ENCODE measurements at places on chromosomes 4 and X. TPM values are rescaled to one million over a fixed set of nuclear protein-coding genes. Genes with fewer than 3 reads are reported as not detected.

DNA sequence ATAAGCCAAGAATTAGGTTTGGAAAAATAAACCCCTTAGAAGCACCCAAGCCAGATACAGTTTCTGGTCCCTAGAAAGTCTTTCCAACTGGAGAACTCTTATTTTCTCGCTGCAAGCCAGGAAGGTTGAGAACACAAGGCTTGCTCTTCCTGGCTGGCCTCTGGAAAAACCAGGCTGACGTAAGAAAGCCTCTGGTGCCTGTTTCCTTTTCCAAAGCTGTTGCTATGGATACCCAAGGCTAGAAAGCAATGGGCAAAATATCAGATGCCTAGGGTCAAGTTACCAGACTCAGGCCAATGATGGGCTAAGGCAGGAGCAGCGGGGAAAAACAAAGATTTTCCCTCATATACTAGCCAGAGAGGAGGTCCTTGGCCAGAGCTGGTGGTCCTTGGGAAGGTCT is 281.6 kb downstream of the KLHL13 start:
- no peaks in the 10 kb centered on the region for H3K27me3 ChIP-seq
- no peak for DNase-seq
- no peaks in the 10 kb centered on the region for H3K4me1 ChIP-seq

- no peaks in the 10 kb centered on the region for H3K27me3 ChIP-seq
These were observed 42.0 kb downstream of the LGI2 start for GRCh38 chr4:24988776-24989175.

GRCh38 chr4:179803857-179804256 is 2361.6 kb upstream of the AGA start:
- no peaks in the 10 kb centered on the region for H3K36me3 ChIP-seq
- no peak overlapping the region for H3K27ac ChIP-seq
- no peaks in the 10 kb centered on the region for H3K27me3 ChIP-seq
- no peak overlapping the region for H3K4me3 ChIP-seq
- no peaks in the 10 kb centered on the region for H3K4me1 ChIP-seq
- no peak for DNase-seq

DNA sequence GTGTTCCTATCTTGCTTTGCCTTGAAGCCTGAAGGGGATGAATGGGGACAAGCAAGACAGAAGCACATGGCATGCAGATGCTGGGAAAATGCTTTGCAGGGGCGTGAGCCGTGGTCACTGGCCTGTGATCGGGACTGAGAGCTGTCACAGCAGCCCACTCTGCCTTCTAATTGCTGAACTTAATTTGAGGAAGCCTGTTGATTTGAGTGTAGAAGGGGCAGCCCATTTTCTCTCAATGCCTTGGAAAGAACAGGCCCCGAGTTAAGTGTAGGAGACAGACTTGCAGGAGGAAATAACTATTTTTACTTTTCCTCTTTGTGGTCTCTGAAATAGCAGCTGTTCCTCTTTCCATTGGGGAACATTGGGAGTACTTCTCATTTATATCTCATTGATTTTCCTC is 26.1 kb upstream of the TBC1D1 start:
- no peaks in the 10 kb centered on the region for H3K4me1 ChIP-seq
- H3K4me3 ChIP-seq, result no peak overlapping the region
- no peak for DNase-seq

DNA sequence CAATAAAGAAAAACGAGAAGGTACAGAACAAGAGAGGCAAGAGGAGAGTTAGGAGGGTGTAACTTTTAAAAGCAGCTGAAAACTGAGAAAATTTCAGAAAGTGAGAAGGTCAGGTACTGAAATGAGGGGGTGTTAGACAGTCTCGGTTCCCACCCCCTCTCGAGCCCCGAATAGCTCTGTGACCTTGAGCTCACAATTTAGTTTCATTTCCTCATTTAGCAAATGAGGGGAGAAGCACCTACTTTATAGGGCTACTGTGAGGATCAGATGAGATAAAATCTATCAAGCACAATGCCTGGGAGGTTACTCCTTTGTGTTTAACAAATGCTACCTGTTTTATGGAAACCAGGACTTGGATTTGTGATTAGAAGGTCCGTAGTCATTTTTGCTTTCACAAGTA is 4.9 kb downstream of the UGT8 start:
- peaks cover 6% of the 10 kb centered on the region for H3K4me1 ChIP-seq
- no peaks in the 10 kb centered on the region for H3K27me3 ChIP-seq
- no peak overlapping the region for H3K4me3 ChIP-seq
- DNase-seq, result no peak

DNA sequence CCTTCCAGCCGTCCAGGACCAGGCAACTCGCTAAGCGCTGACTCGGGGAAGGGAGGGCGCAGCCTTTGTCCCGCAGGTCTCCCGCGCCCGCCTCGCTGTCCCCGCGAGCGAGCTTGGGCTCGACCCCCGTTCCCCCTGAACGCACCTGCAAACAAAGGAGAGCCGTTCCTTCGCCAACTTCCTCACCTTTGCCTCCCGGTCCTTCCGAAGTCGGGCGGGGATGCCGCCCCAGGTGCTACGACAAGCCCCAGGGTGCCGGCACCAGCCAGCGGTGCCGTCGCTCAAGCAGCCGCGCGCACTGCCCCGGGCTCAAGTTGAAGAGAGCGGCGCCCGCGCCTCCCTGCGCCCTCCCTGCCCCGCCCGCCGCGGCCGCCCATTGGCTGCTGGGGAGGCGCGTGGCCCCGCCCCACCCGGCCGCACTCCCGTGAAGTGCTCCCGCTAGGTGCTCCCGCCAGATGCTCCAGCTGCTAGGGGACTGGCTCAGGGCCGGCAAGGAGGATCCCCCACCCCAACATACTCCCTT is 107.1 kb downstream of the NSUN7 start:
- H3K36me3 ChIP-seq, result no peaks in the 10 kb centered on the region
- no peak overlapping the region for H3K27ac ChIP-seq
- H3K4me3 ChIP-seq, result no peak overlapping the region
- DNase-seq, result no peak
- no peaks in the 10 kb centered on the region for H3K4me1 ChIP-seq
- H3K27me3 ChIP-seq, result no peaks in the 10 kb centered on the region

The NXF2 gene
- not detected for total RNA-seq

The FRMPD3 gene
- 0.42 TPM for total RNA-seq

The SLBP gene
- total RNA-seq, result 101 TPM
